BE2C (cell line): ENCODE measurements at places on chromosomes 12 and 14.

DNA sequence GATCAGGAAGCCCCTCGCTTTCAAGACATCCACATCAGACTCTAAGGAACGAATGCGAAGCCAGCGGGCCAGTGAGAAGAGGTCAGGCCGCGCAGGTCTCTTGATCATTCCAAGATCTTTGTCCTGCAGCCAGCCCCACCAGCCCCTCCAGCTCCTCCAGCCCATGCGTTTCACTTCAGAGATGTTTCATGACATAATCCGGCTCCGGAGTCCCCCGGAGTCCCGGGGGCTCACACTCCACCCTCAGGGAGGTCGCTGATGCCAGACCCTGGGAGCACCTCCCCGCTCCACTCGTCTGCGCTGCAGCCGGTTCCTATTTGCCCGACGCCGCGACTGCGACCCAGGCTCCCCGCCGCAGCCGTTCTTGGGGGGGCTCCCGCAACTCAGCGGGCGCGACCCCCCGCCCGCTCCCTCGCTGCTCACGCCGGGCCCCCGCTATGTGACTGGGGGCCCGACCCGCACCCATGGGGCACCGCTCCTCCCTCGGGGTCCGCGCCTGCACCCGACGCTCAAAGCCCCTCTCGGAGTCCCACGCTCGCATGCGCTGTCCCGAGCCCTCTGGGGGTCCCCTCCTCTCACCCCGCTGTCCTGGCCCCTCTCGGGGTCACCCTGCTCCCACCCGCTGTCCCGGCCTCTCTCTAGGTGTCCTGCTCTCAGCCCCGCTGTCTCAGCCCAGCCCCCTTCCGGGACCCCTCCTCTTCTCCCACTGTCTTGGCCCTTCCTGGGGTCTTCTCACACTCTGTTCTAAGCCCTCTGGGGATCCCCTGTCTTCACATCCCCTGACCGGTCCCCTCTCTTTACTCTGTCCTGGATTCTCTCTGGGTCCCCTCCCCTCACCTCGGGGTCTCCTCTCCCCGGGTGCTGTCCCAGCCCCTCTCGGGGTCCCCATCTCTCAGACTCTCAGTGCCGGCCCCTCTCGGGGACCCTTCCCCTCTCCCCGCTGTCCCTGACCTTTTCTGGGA is 1.1 kb downstream of the TAOK3 start:
- peak; percentile 27 for DNase-seq

GRCh38 chr12:25295361-25295760 is 44.6 kb upstream of the KRAS start:
- no peak for DNase-seq

DNA sequence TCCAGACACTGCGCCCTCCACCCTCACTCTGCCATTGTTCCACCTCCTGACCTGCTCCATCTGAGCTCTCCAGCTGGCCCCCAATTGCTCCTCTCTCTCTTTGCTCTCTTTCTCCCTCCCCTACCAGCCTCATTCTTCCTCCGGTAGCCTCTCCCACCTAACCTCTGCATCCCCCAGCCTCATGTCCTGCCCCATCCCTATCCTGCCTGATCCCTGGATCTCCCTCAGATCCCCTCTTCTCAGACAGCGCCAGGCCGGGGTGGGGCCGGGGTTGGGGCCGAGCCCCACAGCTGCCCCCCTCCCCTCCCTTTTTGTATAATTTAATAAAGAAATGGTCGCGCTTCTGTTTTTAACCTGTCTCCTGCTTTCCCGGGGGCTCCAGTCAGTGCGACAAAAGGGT is 1.7 kb upstream of the LAG3 start:
- no peak for DNase-seq

GRCh38 chr14:21781543-21781942 is 107.9 kb upstream of the OR4E1 start:
- no peak for DNase-seq

DNA sequence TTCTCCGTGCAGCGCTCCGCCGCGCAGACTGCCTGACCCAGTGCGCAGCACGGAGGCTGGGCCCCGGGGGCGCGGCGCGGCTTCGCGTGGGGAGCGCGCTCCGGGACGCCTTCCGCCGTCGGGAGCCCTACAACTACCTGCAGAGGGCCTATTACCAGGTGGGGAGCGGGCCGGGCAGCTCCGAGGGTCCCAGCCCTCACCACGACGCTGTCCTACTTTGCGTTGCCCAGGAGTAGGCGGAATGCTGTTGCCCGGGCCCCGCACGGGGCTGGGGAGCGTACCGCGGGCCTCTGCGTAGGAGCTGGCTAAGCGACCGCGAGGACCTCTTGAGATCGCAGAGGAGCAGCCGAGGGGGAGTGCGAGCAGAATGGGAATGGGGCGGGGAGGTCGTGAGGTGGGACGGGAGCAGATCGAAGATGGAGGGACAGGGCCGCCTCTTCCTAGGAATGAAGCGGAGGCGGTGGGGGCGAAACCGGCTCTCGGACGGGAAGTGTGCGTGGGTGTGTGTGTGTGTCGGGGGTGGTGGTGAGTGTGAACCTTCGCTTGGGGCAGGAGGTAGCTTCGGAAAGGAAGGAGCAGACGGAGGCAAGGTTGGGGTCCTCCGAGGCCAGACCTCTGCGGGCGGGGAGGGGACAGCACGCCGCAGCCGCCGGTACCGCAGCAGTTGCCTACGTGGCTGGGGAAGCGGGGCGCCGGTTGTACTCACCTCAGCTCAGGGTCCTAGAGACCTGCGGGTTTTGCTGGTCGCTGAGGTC is 751 bp downstream of the P3H3 start:
- DNase-seq: no peak

DNA sequence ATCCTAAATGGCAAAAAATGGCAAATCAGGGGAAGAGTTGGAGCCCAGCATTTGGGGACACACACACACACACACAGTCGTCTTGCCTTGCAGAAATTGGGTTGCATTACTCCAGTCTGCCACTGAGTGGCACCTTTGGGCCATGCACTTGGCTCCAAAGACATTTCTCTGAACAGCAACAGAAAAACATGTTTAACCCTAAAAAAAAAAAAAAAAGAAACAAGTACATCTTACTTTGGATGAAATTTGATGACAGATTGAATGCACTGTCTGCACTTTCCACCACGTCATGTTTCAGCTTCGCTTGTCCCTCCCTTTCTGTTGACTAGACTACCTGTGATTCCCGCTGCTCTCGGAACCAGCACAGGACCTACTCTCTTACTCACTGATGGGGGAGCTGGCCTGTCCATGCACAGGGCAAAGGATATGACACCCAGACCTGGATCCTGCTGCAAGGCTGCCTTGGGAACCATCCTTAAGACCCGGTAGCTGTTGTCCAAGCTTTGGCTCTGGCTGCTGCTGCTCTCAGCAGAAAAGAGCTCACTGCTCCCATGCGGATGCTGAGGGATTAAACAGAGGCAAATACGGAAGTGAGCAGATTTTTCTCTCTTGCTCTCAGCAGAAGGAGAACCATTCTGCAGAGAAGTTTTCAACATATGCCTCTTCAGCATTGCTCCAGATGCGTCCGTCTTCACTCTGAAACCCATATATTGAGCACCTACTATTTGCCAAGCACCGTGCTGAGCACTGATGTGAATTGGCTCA is 376.8 kb downstream of the DPF3 start:
- peak; percentile 72 for DNase-seq

DNA sequence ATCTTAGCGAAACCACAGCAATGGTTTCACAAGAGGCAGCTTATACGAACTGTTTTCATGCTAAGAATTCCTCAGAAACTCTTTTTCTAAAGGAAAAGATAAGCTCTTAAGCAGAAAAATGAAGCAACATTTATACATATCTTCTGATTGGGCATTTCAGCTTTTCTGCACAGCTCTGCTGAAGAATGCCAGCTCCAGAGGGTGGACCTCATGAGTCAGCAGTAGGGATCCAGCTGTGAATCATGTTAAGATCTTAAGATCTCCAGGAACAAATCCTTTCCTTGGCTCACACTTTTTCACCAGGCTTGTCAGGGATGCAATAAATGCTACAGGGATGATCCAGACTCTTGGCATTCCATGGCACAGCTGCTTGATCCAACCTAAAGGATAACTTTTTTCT is 477.1 kb upstream of the CCDC196 start:
- DNase-seq: no peak

DNA sequence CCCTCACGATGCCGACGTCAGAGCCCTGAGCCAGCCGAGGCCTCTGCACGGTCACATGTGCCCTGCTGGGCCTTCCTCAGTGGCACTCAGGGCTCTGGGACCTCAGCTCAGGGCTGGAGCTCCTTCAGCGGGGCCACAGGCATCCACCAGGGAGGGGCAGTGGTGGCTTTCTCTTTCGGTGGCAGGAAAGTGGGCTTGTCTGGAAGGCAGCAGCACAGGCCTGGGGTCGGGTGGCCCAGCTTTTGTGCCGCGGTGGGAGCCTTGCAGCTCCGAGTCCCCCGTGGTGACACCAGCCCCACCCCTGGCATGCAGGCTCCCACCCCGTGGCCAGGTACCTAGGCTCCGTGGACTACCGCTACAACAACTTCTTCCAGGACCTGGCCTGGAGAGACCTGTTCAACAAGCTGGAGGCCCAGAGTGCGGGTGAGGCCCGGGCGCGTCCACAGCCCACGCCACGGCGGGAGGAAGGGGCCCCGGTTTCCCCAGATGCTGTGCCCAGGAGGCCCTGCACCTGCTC is 14.2 kb upstream of the TEX22 start:
- peak; percentile 6 for DNase-seq

DNA sequence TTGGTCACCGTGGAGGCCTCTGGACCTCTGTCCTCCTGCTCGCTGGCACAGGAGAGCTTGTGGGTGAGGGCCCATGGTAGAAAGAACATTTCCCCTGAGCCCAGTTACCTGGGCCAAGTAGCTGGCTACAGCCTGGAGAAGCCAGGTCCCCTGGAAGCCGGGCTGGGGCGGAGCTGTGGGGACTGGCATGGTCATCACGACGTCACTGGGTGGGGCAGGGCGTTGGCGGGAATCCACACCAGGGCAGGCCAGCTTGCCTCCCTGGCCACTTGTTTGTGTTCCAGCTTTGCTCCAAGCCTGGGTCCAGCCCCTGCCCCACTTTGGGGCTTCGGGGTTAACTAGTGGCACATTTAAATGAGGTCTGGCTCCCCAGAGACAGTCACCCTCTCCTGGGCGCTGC is 35.0 kb upstream of the SLC24A4 start:
- DNase-seq: no peak

- no peak for DNase-seq
These were observed 36.8 kb downstream of the FLVCR2 start for GRCh38 chr14:75615200-75615599.
